ENCODE measurements at places on chromosomes 6 and 20. TPM values are rescaled to one million over a fixed set of nuclear protein-coding genes. Genes with fewer than 3 reads are reported as not detected.
A peak's percentile ranks its signal among the peaks of the same experiment; 100 is the strongest.

Gene CCM2L
- 7.5 TPM for total RNA-seq

Gene ID4
- 3.0 TPM for total RNA-seq

Gene MOG
- total RNA-seq = 14.7 TPM

Gene SYCP2
- 1.0 TPM for total RNA-seq

Gene DEFB114
- total RNA-seq = not detected

Gene SMIM28
- not detected for total RNA-seq

GRCh38 chr20:50541606-50542041 lies 31.4 kb downstream of the PTPN1 start:
- H3K4me3 ChIP-seq = no peak overlapping the region
- peaks cover 81% of the 10 kb centered on the region for H3K4me1 ChIP-seq
- peak overlapping the region; percentile 78 for H3K27ac ChIP-seq

DNA sequence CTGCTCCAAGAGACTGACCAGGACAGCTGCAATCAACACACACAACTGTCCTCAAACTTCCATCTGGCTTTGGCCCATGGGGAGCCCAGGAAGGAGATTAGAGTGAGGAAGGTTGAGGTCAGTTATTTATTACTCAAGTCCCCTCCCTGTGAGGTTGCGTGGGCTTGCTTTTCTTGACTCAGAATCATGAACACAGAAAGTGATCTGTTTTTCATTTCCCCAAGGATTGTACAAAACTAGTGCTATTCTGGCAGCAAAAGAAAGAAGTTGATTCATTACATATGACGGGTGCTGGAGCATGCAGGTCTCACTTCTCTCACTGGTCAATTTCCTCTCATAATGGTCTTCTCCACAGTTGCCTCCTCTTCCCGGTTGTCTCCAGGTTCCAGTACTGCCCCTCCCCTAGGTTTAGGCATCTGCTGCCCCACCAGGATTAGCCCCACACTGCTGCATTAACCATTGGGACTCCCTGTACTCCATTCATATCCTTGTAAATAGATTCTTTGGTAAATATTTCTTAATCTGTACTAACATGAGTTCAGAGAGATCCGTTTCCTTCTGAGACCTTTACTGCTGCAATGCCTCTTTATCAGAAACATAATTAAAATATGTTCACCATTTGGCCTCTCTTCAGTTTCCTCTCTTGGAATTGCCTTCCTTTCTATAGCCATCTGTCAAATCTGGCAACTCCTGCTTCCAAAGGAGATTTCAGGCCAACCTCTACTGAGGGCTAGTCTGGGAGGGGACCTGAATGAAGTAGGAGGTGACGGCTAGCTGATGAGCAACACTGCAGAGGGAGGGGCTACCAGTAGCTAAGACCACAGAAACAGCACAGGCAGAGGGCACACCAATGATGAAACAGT lies 888.8 kb downstream of the QKI start:
- peak; percentile 62 for DNase-seq
- H3K36me3 ChIP-seq = no peaks in the 10 kb centered on the region
- no peak overlapping the region for H3K4me3 ChIP-seq
- H3K27me3 ChIP-seq = no peaks in the 10 kb centered on the region
- peaks cover 12% of the 10 kb centered on the region for H3K4me1 ChIP-seq

- no peak overlapping the region for H3K27ac ChIP-seq
- H3K4me3 ChIP-seq = no peak overlapping the region
- no peaks in the 10 kb centered on the region for H3K4me1 ChIP-seq
- no peaks in the 10 kb centered on the region for H3K27me3 ChIP-seq
- DNase-seq = no peak
Observed at GRCh38 chr20:2165871-2166270, 64.2 kb downstream of the STK35 start.

- H3K4me1 ChIP-seq = peaks cover 38% of the 10 kb centered on the region
- H3K27ac ChIP-seq = peak overlapping the region; percentile 96
- no peak for DNase-seq
- no peaks in the 10 kb centered on the region for H3K27me3 ChIP-seq
Observed at GRCh38 chr6:136793363-136793762, 1.1 kb upstream of the MAP3K5 start.

- DNase-seq = no peak
- H3K27ac ChIP-seq = no peak overlapping the region
- H3K4me3 ChIP-seq = no peak overlapping the region
- peaks cover 69% of the 10 kb centered on the region for H3K36me3 ChIP-seq
- no peaks in the 10 kb centered on the region for H3K27me3 ChIP-seq
Observed at GRCh38 chr20:36252511-36252910, 16.2 kb downstream of the AAR2 start.

GRCh38 chr20:25274891-25275812 lies 27.3 kb downstream of the PYGB start:
- peaks cover 95% of the 10 kb centered on the region for H3K36me3 ChIP-seq
- H3K27me3 ChIP-seq = no peaks in the 10 kb centered on the region
- peak; percentile 71 for DNase-seq
- peaks cover 97% of the 10 kb centered on the region for H3K4me1 ChIP-seq
- H3K27ac ChIP-seq = peak overlapping the region; percentile 87
- no peak overlapping the region for H3K4me3 ChIP-seq

DNA sequence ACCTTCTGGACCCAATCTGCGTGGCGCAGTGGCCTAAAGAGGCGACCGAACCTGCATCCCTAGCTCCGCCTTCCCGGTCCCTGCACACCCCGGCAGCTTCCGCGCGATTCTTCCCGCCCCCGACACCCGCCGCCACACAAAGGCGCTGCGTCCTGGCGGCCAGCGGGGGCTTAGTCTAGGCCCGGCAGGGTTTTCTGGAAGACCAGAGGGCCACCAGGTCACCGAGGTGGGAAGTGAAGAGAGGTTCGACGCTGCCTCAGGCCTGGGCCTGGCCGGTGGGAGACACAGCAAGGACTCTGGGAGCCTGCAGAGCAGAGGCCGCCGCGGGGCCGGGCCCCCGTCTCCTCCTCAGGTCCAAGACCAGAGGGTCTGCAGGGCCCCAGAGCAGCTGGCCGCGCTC lies 154.9 kb downstream of the OR2B2 start:
- no peak overlapping the region for H3K27ac ChIP-seq
- peaks cover 22% of the 10 kb centered on the region for H3K4me1 ChIP-seq
- no peak for DNase-seq
- peaks cover 61% of the 10 kb centered on the region for H3K27me3 ChIP-seq
- no peaks in the 10 kb centered on the region for H3K36me3 ChIP-seq

DNA sequence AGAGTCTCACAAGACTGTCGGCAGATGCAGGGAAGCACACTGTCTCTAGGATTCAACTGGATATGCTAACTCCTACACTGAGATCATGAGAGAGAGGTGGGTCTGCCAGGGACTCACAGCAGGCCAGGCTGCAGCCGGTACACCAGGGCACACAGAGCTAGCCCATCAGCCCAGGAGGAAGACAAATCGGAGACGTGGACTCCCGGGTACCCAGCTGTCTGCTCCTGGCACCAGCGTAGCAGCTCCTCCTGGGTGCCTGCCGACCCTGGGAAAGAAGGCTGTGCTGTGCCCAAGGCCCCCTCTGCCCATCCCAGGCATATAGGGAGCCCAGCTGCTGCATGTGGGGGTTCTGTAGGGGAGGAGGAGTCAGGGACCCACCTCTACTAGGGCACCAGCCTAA lies 7.0 kb downstream of the MICAL1 start:
- H3K27ac ChIP-seq = no peak overlapping the region
- peaks cover 27% of the 10 kb centered on the region for H3K36me3 ChIP-seq
- H3K4me3 ChIP-seq = no peak overlapping the region
- DNase-seq = no peak
- no peaks in the 10 kb centered on the region for H3K27me3 ChIP-seq

GRCh38 chr6:155549028-155549798 lies 93.6 kb upstream of the NOX3 start:
- H3K36me3 ChIP-seq = no peaks in the 10 kb centered on the region
- no peaks in the 10 kb centered on the region for H3K4me1 ChIP-seq
- DNase-seq = no peak

GRCh38 chr6:110178626-110179405 lies 654 bp downstream of the WASF1 start:
- H3K27me3 ChIP-seq = no peaks in the 10 kb centered on the region
- H3K4me1 ChIP-seq = peaks cover 54% of the 10 kb centered on the region
- peak; percentile 15 for DNase-seq

DNA sequence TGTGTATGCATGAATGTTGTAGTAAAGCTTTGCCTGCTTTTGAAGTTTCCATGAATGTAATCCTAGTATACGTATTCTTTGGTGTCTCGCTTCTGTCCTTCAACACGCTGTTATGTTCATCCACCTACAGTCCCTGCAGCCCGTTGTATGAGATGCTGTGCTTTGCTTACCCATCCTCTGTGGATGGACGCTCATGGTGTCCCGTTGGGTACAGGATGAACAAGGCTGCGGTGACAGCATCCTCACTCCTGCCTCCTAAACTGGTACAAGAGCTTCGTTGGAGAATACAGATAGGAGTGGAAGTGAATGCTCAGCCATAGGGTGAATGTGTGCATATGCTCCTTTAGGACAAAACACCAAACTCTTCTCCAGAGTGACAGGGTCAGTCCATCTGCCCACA lies 366.2 kb downstream of the ZFAND3 start:
- H3K27ac ChIP-seq = no peak overlapping the region
- DNase-seq = no peak
- H3K36me3 ChIP-seq = no peaks in the 10 kb centered on the region
- H3K4me1 ChIP-seq = no peaks in the 10 kb centered on the region
- no peaks in the 10 kb centered on the region for H3K27me3 ChIP-seq

- peaks cover 94% of the 10 kb centered on the region for H3K27me3 ChIP-seq
- H3K27ac ChIP-seq = no peak within 1 kb of the TSS
- H3K36me3 ChIP-seq = peaks cover 1% of the 10 kb centered on the region
- DNase-seq = no peak
Observed at GRCh38 chr6:30075094-30075789, at the start of gene RNF39. TSS of gene RNF39 (minus strand) at chr6:30075769. CDS start at chr6:30075585, 184 bp downstream.

- no peak overlapping the region for H3K4me3 ChIP-seq
- H3K36me3 ChIP-seq = no peaks in the 10 kb centered on the region
- H3K27ac ChIP-seq = peak overlapping the region; percentile 8
Observed at GRCh38 chr20:63911176-63911575, 16.2 kb downstream of the DNAJC5 start.

GRCh38 chr6:41073968-41074691 lies 1.4 kb downstream of the NFYA start:
- peak overlapping the region; percentile 94 for H3K4me3 ChIP-seq
- DNase-seq = no peak
- H3K36me3 ChIP-seq = peaks cover 11% of the 10 kb centered on the region
- no peaks in the 10 kb centered on the region for H3K27me3 ChIP-seq
- peak overlapping the region; percentile 99 for H3K27ac ChIP-seq

DNA sequence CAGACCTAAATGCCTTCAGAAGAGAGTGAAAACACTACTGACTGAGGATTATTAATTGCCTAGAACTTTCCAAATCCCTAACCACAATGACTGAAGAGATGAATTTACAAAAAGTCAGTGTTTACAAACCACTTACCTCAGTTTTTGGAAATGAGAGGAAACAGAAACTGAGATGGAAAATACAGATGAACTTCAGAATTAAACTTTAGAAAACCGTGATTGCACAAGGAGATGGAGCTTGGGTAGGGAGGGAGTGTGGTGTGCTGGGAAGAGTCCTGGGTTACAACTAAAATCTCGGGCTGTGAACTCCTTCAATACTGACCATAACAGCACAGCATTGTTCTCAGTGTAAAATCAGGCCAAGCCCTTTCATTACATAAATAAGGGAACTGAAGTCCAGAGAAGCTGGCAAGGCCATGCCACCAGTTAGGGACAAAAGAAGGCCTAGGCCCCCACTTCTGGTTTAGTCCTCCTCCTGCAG lies 4.0 kb downstream of the ELMO2 start:
- H3K36me3 ChIP-seq = peaks cover 13% of the 10 kb centered on the region
- H3K27me3 ChIP-seq = no peaks in the 10 kb centered on the region
- H3K4me3 ChIP-seq = no peak overlapping the region
- no peak for DNase-seq

DNA sequence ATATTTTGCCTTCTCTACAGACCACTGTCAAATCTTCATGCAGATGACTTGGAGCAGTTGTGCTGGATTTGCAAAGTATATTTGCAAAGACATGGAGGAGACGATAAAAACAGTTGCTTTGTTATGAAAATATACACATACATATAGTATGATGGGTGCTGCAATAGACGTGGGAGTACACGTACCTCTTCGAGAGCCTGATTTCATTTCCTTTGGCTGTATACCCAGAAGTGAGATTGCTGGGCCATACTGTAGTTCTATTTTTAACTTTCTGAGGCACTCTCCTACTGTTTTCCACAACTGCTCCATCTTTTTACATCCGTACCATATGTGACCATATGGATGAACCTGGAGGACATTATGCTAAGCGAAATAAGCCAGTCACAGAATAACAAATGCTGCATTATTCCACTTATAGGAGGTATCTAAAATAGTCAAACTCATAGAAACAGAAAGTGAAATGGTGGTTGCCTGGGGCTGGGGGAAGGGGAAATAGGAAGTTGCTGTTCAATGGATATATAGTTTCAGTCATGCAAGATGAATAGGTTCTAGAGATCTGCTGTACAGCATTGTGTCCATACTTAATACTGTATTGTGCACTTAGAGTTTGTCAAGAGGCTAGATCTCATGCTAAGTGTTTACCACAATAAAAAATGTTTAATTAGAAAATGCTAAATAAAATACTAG lies 223.8 kb downstream of the HAO1 start:
- H3K4me3 ChIP-seq = no peak overlapping the region
- H3K4me1 ChIP-seq = no peaks in the 10 kb centered on the region
- no peaks in the 10 kb centered on the region for H3K36me3 ChIP-seq
- H3K27ac ChIP-seq = no peak overlapping the region

DNA sequence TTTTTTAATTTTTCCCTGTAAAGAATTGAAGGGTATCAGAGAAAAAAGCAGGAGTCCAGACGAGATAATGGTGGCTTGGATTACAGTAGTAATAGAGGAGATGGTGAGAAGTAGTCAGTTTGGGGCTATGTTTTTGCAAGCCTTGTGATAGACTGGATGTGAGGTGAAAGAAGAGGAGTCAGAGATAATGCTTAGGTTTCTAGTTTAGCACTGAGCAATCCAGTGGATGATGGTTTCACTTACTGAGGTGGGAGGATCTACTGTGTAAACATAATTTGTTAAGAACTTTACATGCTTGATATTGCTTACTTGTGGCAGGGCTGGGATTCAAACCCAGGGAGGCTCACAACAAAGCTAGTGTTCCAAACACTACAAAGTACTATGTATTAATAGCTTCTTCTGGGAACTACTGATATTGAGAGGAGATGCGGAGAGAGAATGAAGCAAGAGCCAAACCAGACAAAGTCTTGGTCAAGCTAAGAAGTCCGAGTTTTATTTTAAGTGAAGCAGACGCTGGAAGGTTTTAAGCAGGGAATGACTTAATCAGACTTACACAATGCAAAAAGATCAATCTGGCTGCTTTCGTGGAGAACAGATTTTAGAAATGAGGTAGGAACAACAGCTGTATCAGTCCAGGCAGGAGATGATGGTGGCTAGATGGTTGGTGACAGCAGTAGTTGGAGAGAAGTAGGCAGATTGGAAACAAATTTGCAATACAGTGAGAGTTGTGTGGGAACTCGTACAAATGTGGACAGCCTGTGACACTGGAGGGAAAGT lies 58.0 kb downstream of the ZFAND3 start:
- H3K4me1 ChIP-seq = peaks cover 64% of the 10 kb centered on the region
- DNase-seq = no peak
- H3K4me3 ChIP-seq = no peak overlapping the region
- H3K36me3 ChIP-seq = no peaks in the 10 kb centered on the region
- no peak overlapping the region for H3K27ac ChIP-seq

Measured in left ventricle myocardium inferior (tissue), 1 donor.